ENCODE measurements at places on chromosomes 2 and 18.
A peak's percentile ranks its signal among the peaks of the same experiment; 100 is the strongest.

- DNase-seq: no peak
Observed at GRCh38 chr18:61898640-61899101, 5.9 kb upstream of the RNF152 start.

GRCh38 chr18:32717126-32717525 lies 55.7 kb downstream of the KLHL14 start:
- no peak for DNase-seq

- DNase-seq: peak; percentile 60
Observed at GRCh38 chr2:219175928-219176817, 552 bp downstream of the CNPPD1 start.

DNA sequence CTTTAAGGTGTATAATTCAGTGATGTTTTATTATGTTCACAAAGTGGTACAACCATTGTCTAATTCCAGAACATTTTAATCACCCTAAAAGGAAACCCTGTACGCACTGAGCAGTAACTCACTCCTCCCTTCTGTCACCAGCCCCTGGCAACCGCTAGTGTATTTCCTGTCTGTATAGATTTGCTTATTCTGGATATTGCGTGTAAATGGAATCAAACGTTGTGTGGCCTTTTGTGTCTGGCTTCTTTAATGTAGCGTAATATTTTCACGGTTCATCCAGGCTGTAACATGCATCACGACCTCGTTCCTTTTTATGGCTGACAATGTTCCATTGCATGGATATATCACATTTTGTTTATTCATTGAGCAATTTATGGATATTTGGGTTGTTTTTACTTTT lies 8.3 kb downstream of the ZDBF2 start:
- DNase-seq: no peak

- no peak for DNase-seq
Observed at GRCh38 chr2:29808321-29808720, 113.1 kb downstream of the ALK start.

DNA sequence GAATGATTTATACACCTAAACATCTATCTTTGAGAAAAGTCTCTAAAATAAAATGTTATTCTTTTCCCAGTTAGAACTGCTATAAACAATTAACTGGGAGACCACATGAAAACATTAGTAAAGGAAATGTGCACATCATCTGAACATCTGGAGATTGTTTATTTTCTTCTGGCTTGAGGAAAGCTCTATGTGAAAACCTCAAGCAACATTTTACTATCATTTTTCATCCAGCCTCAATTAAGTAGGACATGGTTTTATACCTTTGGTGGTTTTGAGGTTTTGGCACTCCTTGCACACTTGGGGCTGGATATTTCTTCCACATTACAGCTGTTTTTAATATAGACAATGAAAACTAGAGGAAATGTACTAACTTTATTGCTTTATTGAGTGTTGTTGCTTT lies 609.5 kb upstream of the SLC8A1 start:
- DNase-seq: no peak

DNA sequence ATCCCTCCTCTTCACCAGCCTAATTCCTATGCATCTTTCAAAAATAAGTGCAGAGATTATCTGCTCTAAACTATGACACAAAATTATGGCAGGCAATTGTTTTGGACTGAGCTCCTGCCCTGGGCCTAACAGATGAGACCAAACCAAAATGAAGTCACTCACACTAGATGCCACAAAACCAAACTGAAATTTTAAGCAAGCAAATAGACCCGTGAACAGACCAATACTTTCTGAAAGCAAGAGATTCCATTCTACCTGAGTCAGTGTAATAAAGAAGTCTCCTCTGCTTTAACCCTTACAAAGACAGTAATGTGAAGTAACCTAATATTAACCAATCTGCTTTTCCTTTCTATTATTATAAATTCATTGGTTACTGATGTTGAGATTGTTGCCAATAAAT lies 84.3 kb downstream of the RIT2 start:
- no peak for DNase-seq

DNA sequence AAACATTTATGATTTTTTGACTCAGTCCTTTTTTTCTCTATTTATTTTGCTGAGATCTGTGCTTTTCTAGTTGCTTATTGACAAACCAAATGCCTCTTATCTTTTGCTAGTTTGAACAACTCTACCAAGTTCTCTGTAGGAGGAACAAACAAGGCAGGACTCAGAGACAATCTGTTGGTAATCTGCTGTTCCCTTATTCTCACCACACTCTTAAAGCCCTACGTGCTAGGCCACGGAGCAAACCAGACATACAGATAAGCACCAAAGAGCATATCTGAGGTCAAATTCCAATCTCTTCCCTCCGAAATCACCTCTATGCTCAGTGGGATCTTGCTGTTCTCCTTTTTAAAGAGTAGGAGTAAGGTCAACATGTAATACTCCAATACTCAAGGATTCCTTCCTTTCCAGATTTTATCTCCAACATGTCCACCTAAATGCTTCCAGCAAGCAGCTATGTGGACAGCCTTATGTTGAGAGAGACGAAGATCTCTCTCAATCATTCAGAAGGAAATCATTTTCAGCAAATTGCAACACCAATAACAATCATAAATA lies 18.4 kb downstream of the FN1 start:
- no peak for DNase-seq

GRCh38 chr18:40939656-40940515 lies 1015.1 kb upstream of the PIK3C3 start:
- DNase-seq: no peak

DNA sequence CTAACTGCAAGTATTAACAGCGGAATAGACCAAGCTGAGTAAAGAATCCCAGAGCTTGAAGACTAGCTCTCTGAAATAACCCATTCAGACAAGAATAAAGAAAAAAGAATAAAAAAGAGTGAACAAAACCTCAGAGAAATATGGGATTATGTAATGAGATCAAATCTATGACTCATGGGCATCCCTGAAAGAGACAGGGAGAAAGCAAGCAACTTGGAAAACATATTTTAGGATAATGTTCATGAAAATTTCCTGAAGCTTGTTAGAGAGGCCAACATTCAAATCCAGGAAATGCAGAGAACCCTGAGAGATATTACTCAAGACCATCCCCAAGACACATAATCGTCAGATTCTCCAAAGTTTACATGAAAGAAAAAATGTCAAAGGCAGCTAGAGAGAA lies 17.3 kb downstream of the PFN4 start:
- DNase-seq: no peak

DNA sequence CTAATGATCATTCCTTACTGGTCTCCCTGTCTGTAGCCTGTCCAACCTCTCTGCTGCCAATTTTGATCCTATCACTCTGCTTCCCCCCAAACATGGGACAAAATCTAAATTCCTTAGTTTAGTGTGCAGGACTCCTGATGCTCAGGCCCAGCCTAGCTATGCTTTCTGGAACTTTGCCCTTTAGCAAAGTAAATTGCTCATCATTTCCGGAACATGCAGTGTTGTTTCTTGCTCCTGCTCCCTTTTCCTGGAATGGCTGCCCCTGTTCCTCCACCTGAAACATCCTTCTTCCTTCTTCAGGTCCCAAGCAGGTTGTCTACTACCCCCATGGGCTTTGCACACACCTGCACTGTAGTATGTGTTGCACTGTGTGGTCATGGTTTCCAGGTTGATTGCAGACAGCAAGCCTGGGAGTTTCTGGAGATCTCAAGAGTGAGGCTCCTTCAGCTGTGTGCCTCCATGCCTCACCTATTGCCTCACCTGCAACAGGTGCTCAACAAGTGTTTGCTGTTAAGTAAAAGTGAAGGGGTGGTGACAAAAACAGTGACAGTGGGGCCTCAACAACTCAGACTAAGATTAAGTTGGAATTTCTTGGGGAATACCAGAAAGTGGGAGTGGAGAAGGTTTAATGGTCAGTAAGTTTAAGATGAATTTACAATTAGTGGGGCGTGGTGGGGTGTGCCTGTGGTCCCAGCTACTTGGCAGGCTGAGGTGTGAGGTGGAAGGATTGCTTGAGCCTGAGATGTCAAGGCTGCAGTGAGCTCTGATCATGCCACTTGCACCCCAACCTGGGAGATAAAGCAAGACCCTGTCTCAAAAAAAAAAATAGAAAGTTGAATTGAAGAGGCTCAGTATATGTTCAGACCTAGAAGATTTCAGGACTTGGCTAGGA lies 120.0 kb downstream of the DNAH6 start:
- DNase-seq: no peak

GRCh38 chr18:63837590-63837989 lies 49.9 kb upstream of the SERPINB2 start:
- DNase-seq: no peak
